ENCODE measurements at places on chromosomes 7 and 10.
A peak's percentile ranks its signal among the peaks of the same experiment; 100 is the strongest.

DNA sequence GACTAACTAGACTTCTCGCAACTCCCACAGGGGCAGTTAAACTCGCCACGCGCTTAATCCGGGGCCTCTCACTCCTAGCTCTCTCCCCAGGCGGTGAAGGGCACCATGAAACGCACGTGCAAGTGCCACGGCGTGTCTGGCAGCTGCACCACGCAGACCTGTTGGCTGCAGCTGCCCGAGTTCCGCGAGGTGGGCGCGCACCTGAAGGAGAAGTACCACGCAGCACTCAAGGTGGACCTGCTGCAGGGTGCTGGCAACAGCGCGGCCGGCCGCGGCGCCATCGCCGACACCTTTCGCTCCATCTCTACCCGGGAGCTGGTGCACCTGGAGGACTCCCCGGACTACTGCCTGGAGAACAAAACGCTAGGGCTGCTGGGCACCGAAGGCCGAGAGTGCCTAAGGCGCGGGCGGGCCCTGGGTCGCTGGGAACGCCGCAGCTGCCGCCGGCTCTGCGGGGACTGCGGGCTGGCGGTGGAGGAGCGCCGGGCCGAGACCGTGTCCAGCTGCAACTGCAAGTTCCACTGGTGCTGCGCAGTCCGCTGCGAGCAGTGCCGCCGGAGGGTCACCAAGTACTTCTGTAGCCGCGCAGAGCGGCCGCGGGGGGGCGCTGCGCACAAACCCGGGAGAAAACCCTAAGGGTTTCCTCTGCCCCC, 19.5 kb downstream of the WNT8B start:
- peak; percentile 83 for DNase-seq

GRCh38 chr7:101680406-101681145, 51.5 kb upstream of the MYL10 start:
- DNase-seq = no peak

- peak; percentile 68 for DNase-seq
Observed at GRCh38 chr10:62632071-62632809, 172.3 kb upstream of the ADO start.

DNA sequence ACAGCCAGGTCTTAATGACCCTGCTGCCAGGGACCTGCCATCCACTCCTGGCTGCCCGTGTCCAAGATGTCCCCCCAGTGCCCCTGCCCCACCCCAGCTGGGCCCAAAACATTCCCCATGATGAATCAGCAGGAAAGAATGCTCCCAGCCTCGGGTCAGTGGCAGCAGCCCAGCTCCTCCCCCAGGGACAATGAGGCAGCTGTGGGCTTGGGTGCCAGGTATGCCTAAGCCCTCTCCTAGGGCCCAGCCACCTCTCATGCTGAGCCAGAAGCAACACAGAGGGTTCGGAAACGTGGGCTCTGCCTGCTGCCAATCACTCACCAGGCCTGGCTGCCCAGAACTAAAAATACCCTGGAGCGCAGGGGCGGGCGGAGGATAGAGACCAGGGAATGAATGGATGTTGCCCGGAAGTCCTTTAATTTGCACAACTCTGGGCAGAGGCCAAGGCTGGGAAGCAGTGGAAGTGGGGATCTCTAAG, 1.5 kb upstream of the LOXL4 start:
- no peak for DNase-seq

GRCh38 chr7:138981332-138982203, at the start of gene KIAA1549:
Gene KIAA1549, minus strand, starts transcription at chr7:138981389. Its CDS starts 120 bp downstream, at chr7:138981269.
- DNase-seq = peak; percentile 71

DNA sequence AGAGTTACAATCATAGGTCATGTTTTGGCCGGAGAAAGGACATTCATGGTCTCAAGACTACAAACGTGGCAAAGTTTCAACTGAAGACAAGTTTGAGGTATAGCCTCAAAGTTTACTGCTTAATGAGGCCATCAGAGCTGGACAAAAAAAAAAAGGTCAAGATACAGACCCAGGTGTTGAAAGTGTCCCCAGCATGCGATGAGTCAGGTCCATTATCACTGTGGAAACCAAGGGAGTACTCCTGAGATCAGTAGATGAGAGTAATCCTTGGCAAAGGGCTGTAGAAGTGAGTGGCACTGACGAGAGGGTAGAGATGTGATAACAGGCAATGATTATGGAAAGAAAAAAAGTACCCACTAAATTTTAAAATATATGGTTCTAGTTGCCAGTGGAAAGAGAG, 80.1 kb upstream of the LRRN3 start:
- DNase-seq = peak; percentile 19

DNA sequence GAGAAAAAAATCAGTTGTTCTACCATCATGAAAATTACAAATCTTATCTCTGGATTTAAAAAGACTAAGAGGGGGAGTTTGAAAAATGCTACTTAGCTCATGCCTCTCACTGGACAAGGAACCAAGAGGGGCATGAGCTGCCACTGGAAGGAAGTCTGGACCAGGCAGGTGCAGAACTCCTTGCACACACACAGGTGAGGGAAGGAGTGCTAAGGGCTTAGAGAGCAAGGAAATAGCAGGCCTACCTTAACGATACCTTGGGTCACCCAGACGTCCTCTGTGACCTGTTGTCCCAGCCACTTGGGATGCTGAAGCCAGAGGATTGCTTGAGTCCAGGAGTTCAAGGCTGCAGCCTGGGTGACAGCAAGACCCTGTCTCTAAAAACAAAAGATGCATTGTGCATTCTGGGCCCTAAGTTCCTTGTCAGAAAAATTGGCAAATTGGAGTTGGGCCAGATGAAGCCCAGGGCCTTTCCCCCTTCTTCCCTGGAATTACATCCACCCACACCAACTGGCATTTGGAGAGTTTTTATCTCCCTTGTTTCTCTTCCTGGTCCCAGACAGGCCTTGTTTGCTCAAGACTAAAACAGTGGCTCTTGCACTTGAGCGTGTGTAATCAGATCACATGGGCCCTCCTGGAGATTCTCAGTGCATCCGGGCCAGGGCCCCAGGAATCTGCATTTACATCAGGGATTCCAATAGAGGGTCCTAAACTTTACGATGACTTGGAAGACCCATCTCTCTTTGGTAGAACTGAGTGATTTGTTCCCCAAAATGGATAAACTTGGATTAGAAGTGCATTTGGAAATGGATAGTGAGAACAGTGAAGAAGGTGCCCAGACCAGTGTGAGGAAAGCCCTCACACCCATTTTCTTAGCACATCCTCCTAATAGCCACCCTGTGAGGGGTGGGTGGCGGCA, 3.0 kb downstream of the DDIT4 start:
- peak; percentile 62 for DNase-seq

DNA sequence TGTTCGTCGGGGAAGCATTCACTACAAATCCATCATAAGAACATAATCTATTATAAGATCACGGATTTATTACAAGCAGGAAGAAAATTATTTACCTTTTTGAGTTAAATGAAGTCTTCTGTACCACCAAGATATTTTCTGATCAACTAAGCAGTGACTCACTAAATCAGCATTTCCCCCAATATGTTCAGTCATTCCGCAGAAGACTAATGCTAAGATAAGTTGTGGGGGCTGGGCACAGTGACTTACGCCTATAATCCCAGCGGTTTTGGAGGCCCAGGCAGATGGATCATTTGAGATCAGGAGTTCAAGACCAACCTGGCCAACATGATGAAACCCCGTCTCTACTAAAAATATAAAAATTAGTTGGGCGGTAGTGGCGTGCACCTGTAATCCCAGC, 144.2 kb upstream of the EGR2 start:
- DNase-seq = no peak

DNA sequence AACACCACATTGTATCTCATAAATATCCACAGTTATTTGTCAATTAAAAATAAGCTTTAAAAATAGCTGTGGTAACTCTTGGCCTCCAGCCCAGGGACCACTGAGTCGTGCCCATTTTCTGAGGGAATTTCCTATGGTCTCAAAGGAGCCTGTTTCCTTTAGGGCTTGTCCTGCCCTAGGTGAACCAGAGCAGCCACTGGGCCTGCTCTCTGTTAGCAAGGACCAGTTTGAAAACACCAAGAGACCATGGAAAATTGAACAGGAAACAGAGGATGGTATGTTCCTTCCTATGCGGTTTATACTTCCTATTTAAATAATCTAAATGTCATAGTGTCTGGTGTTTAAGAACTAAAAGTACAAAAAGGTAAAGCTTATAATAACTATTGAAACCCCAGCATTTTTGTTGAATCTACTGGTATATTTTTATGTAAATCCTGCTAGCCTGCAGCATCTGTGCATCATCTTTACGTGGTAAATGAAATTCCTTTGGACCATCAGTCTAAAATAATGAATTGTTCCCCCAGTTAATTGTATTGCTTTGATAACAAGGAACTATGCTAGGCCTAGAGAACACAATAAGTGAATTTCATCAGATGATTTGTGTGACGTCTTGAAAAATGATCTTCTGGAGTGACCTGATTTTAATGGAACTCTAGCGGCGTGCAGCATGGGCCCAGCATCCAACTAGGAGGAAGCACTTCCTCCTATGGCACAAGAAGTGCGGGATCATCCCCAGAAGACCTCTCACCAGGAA, 333.7 kb downstream of the GFRA1 start:
- no peak for DNase-seq

DNA sequence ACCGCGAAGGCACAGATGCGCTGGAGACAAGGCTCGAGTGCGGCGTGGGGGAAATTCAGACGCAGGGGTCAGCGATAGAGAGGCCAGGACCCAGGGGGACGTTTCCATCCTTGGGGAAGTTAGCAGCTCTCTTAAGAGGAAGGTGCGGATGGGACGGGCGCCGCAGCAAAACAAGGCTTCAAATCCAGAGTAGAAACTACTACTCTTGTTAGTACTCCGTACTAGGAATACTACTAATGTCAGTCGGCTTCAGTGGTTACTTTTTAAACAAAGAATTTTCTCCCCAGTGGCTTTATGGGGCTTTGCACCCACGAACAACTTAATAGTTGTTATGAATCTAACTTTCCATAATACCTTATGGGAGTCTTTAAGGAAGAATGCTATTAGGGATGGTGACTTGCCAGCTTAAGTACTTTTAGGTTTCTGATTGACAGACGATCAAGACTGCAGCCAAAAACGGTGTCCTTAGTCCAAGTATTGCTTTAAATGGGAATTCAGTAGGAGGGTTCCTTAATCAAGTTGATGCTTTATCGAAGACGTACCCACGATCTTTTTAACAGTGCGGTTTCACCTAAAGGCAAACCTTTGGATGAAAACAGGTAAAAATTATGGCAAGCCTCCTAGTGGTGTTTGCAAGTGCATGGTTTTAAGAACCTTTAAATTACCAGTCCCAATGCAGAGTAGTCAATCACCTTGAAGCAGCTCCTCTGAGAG, 812 bp upstream of the IDE start:
- DNase-seq = no peak

GRCh38 chr7:44629829-44630522, 23.5 kb downstream of the OGDH start:
- no peak for DNase-seq

DNA sequence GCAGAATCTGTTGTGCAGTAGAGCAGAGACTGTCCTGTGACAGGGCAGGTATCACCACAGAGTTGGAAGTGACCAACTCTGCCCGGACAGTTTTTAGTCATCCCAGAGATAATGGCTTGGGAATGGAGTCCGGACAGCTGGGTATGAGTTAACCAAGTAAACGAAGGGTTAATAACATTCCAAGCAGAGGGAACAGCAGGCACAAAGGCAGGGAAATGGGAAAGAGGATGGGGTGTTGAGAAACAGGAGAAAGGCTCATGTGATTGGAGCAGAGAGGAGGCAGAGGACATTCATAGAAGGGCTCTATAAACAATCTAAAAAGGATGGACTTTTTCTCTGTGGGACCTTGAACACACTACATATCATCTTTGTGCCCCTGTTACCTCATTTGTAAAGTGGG, 132.2 kb upstream of the YAE1 start:
- DNase-seq = no peak

- no peak for DNase-seq
Observed at GRCh38 chr7:36970551-36971514, 246.5 kb upstream of the AOAH start.

DNA sequence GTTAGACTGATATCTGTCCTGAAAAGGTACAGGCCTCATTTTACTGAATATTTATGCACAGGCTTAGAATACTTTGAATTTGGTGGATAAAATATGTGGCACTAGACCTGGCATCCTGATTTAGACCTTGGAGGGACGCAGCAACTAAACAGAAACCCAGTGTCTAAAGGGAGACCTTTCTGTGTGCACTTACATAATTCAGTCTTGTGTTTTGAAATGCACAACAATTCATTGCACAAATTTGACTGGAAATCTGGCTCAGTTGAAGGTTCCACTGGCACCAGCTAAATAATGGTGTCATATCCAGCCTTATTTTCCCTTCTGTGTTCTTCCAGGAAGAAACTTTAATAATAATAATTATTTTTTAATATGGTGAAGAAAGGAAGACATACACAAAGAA, 142.1 kb downstream of the SND1 start:
- no peak for DNase-seq

DNA sequence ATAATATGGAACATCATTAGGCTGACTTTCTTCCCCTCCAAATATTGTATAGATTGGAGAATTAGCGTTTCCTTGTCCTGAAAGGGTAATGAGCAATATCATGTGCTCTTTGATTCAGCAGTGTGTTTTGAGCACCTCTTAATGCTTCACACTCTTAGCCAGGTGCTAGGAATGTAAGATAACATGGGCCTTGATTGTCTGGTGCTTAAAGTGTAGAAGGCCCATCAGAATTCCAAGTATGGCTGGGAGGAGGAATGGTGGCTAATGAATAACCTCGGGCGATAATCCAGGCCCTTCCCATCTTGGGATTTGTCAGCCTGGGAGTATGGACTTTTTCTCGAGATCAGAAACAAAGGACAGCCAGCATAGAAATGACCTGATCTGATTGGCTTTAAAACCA, 8.6 kb downstream of the TSPAN13 start:
- DNase-seq = no peak

DNA sequence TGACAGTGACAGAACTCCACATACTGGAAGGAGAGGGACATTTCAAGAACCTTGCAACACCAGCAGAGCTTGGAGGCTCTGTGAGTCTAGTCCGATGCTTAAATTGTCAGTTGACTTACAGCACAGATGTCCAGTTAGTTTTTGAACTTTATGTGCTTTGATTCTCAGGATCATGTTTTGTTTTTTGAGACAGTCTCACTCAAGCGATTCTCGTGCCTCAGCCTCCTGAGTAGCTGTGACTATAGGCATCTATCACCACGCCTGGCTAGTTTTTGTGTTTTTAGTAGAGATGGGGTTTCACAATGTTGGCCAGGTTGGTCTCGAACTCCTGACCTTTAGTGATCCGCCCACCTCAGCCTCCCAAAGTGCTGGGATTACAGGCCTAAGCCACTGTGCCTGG, 31.8 kb upstream of the STEAP4 start:
- DNase-seq = no peak

GRCh38 chr7:98745722-98746318, 124.0 kb downstream of the TMEM130 start:
- DNase-seq = peak; percentile 87

DNA sequence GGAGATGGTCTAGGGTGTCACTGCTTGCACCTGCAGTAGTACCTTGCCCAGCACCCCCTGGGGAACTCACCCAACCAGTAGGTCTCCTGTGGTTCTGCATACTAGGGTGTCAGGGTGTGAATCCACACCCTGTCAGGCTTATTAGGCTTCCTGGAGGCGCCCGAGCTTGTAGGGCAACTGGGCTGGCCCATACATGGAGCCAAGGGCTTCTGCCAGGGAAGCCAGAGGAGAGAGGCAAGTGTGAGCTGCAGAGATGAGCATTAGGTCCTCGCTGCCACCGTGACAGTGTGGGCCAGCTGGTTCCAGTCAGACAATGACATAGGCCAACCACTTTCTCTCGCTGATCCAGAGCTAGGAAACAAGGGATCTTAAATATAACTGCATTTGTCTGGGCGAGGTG, 11.2 kb downstream of the MXI1 start:
- DNase-seq = peak; percentile 39
